ENCODE measurements at places on chromosomes 5 and 9. TPM values are rescaled to one million over a fixed set of nuclear protein-coding genes. Genes with fewer than 3 reads are reported as not detected.

DNA sequence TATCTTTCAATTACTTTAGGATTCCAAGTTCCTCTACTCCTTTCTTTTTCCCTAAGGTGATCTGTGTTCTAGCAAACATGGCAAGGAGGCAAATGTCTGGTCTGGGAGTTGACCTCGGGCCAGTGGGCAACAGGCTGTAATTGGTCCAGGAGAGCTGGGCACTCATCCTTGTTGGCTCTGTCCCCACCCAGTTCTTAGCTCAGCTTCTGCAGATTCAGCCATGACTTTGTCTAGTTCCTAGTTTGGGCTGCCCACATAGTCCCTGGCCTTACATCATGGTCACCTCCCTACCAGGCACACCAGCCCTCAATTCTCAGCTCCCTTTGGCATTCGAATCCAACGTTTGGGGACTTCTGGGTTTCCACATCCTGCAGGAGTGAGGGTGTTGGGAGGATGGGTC is 92.1 kb upstream of the DAP start:
- no peak for DNase-seq

- DNase-seq, result no peak
Observed at GRCh38 chr9:98367923-98368322, 112.5 kb upstream of the TBC1D2 start.

Gene CCDC183
- 3.5 TPM for total RNA-seq

GRCh38 chr9:98477884-98478283 is 222.4 kb upstream of the TBC1D2 start:
- DNase-seq, result no peak

- DNase-seq, result no peak
Observed at GRCh38 chr5:84272771-84273516, 111.7 kb downstream of the EDIL3 start.

GRCh38 chr5:6718161-6718681 is 5.0 kb downstream of the TENT4A start:
- no peak for DNase-seq

DNA sequence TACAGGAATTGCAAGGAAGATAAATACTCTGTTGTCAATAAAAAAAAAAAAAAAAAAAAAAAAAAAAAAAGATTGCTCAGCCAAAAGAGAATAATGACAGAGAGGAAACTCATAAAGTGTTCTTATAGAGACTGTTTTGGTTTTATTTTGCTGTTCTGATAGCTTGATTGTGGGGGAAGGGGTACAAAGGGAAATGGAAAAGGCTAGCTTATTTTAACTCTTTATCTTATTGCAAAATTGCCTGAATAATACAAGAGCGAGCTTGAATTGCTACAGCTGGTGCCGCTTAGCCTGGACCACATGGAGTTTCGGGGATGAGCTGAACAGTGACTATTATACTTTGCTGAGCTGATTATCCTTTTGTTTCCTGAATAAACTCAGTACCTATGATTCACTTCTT is 31.0 kb upstream of the SHISAL2B start:
- DNase-seq, result no peak

DNA sequence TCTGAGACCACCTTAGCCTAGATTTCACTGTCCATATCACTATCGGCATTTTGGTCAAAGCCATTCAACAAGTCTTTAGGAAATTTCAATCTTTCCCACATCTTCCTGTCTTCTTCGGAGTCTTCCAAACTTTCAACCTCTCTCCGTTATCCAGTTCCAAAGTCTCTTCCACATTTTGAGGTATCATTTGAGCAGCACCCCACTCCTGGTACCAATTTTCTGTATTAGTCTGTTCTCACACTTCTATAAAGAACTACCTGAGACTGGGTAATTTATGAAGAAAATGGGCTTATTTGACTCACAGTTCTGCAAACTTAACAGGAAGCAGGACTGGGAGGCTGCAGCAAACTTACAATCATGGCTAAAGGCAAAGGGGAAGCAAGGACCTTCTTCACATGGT is 215.5 kb downstream of the CYLC2 start:
- DNase-seq, result no peak

Gene GFI1B
- 1.7 TPM for total RNA-seq

Gene AFAP1L1
- total RNA-seq, result 40.8 TPM

GRCh38 chr5:122394284-122394930 is 82.4 kb downstream of the SNCAIP start:
- no peak for DNase-seq

Gene PLPP7
- total RNA-seq, result 2.5 TPM

Gene VCAN
- 254 TPM for total RNA-seq

Gene WWC1
- total RNA-seq, result 85.9 TPM

GRCh38 chr5:56910210-56910965 is 992 bp downstream of the SETD9 start:
- DNase-seq, result no peak

- peak; percentile 39 for DNase-seq
Observed at GRCh38 chr9:88258601-88259000, 120.3 kb upstream of the SPATA31C2 start.

DNA sequence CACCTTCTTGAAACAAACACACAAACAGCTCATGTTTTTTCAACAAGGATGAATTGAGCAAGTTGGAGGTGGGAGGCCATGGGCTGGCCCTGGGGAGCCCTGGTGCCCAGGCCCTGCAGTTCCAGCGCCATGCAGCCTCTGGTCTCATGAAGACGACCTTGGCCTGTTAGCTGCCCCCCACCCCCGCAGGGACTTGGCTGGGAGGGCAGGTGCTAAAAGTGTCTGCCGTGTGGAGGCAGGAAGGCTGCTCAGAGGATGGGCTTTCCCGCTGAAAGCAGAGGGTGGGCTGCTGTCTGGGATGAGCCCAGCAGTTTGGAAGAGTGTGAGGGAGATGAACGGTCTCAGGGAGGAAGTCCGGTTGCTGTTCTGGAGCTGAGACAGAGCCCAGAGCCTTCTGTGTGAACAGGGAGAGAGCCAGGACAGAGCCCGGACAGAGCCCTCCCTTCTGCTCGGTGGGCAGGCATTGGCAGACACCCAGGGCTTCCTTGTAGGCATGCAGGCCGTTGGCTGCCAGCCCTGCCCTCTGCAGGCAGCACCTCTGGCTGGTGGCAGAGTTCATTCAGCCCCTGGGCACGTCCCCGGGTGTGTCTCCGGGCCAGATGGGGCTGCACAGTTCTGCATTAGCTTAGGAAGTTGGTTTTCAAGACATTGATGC is 18.7 kb downstream of the ROPN1L start:
- DNase-seq, result no peak

Gene HRCT1
- 2.1 TPM for total RNA-seq

DNA sequence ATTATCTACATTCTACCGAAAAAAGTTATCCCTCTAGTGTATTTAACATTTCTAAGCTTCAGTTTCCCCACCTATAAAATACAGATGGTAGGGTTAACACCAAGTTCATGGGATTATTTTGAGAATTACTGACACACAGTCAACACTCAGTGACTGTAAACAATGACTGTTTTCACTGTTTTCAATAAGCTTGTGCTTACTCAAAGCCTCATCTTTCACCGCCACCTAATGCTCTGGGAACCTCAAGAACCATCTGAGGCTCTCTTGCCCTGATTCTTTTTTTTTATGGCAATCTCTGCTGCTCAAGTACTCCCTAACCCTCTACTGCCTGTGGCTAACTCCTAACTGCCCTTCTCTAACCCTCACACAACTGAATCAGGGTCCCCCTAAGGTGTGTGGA is 59.6 kb downstream of the SETX start:
- DNase-seq, result no peak

DNA sequence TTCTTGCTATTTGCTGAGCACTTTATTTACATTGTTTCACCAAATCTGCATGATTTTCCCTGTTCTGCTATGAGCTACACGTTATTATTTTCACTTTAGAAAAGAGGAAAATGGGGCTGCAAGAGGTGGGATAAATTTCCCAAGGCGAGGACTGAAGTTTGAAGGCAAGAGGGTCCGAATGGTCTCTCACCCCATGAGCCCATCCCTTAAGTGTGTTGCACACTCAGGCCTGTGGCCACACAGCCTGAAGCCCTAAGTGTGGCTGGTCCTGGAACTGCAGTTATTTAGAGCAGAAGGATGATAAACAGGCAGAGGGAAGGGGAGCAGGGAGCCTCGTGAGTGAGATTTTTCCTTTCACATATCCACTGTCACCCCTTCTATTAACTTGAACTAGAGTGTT is 7.8 kb downstream of the PDE8B start:
- DNase-seq, result no peak

DNA sequence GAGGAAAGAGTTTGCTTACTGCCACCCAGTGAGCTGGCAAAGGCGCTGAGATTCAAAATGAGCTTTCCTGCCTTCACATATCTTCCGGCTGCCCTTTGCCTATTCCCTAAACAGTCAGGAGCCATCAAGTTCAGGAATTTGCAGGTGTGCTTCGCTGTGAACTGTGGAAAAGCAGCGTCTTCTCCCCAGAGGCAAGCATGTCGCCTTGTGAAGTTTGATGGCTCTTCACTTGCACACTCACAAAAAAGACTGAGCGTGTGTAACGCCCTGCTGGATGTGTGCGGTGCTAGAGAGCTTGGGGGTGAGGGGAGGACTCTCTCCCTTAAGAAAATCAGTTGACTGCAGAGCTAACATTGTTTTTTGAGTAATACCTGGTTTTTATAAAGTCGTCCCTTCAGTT is 288.7 kb downstream of the DOCK8 start:
- no peak for DNase-seq

Gene LAMC3
- 34.6 TPM for total RNA-seq

GRCh38 chr5:144832416-144832815 is 661.7 kb downstream of the KCTD16 start:
- DNase-seq, result no peak

Gene NDUFAF2
- total RNA-seq, result 14.2 TPM

Gene FKBP15
- 36.5 TPM for total RNA-seq
